HFFc6 (cell line): ENCODE measurements at places on chromosomes 13 and 19. TPM values are rescaled to one million over a fixed set of nuclear protein-coding genes. Genes with fewer than 3 reads are reported as not detected.

- peaks cover 20% of the 10 kb centered on the region for H3K4me1 ChIP-seq
- peaks cover 4% of the 10 kb centered on the region for H3K27me3 ChIP-seq
- H3K4me3 ChIP-seq: peak overlapping the region; percentile 73
- H3K27ac ChIP-seq: no peak overlapping the region
- H3K36me3 ChIP-seq: no peaks in the 10 kb centered on the region
- DNase-seq: no peak
Observed at GRCh38 chr13:109785141-109785891, 1.1 kb downstream of the IRS2 start.

DNA sequence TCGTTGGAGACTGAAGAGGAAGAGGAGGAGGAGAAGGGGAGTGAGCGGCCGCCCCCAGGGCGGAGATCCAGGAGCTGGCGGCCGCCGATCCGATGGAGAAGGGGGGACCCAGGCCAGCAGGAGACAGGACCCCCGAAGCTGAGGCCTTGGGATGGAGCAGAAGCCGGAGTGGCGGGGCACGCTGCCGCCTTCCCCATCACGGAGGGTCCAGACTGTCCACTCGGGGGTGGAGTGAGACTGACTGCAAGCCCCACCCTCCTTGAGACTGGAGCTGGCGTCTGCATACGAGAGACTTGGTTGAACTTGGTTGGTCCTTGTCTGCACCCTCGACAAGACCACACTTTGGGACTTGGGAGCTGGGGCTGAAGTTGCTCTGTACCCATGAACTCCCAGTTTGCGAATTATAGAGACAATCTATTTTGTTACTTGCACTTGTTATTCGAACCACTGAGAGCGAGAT, 1.8 kb downstream of the GADD45B start:
- H3K27ac ChIP-seq: peak overlapping the region; percentile 92
- peak overlapping the region; percentile 99 for H3K4me3 ChIP-seq
- peaks cover 23% of the 10 kb centered on the region for H3K36me3 ChIP-seq
- peak; percentile 17 for DNase-seq
- H3K4me1 ChIP-seq: no peaks in the 10 kb centered on the region
- H3K27me3 ChIP-seq: peaks cover 23% of the 10 kb centered on the region

GRCh38 chr19:28794301-28794700, 418.6 kb downstream of the UQCRFS1 start:
- no peaks in the 10 kb centered on the region for H3K36me3 ChIP-seq
- no peaks in the 10 kb centered on the region for H3K4me1 ChIP-seq
- no peak for DNase-seq
- H3K4me3 ChIP-seq: no peak overlapping the region
- H3K27ac ChIP-seq: no peak overlapping the region

GRCh38 chr19:3370214-3370720, 3.9 kb downstream of the NFIC start:
- H3K27me3 ChIP-seq: peaks cover 8% of the 10 kb centered on the region
- H3K4me1 ChIP-seq: peaks cover 62% of the 10 kb centered on the region
- H3K27ac ChIP-seq: peak overlapping the region; percentile 89
- DNase-seq: no peak

DNA sequence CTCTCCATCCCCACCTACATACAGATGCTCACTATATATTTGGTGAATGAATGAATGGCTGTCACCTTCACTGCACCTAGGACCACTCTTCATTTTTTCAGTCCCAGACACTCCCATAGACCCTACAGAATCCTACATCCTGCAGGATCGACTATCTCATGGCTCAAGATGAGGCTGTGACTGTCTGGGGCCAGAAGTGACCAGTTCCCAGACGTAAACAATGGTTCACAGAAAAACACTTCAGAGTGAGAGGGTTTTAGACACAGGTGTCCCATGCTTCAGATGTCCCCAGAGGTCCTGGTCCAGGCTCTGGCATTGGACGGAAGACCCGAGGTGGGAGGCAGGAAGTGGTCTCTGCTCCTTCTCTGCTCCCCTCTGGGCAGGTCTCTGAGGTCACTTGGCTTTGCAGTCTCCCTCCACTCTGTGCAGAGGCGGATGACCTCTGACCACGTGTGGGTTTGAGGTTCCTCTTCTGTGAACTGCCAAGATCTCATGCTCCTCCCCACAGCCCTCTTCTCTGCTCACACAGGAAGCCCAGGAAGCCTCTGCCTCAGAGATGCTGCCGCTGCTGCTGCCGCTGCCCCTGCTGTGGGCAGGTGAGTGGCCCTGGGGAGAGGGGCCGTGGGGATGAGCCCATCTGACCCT, 24.9 kb downstream of the SIGLEC7 start:
- H3K4me1 ChIP-seq: peaks cover 14% of the 10 kb centered on the region; the same call in 1 of the 2 replicates
- no peak overlapping the region for H3K27ac ChIP-seq
- no peak for DNase-seq
- no peaks in the 10 kb centered on the region for H3K36me3 ChIP-seq
- H3K4me3 ChIP-seq: no peak overlapping the region

- no peak for DNase-seq
- H3K36me3 ChIP-seq: no peaks in the 10 kb centered on the region
- H3K4me1 ChIP-seq: no peaks in the 10 kb centered on the region
- H3K27me3 ChIP-seq: peaks cover 9% of the 10 kb centered on the region
Observed at GRCh38 chr13:101092985-101093384, 323.3 kb downstream of the NALCN start.

DNA sequence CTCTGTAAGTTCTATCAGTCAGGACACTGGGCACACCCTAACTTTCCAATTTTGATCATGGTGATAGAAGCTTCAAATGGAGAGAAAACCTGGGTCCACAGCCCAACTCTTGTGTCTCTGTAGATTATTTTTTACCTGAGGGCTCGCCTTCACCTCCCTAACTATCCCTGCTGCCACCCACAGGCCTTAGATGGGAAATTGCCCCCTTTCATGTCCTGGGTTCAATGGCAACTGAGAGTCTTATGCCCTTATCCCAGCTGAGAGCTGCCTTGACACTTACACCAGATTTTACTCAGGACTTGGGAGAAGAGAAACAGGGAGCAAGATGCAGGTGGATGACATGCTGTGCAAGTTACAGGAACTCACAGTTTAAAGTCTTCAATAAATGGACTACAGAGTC, 81.7 kb downstream of the RAP2A start:
- H3K36me3 ChIP-seq: no peaks in the 10 kb centered on the region
- H3K27me3 ChIP-seq: peaks cover 2% of the 10 kb centered on the region
- H3K4me1 ChIP-seq: no peaks in the 10 kb centered on the region
- no peak for DNase-seq
- no peak overlapping the region for H3K4me3 ChIP-seq

GRCh38 chr13:25046985-25047511, 48.9 kb upstream of the PABPC3 start:
- DNase-seq: no peak
- no peaks in the 10 kb centered on the region for H3K4me1 ChIP-seq
- H3K27ac ChIP-seq: no peak overlapping the region
- H3K4me3 ChIP-seq: peak overlapping the region; percentile 38; the same call in 1 of the 2 replicates

GRCh38 chr19:40280608-40281221, 4.4 kb downstream of the AKT2 start:
- peaks cover 36% of the 10 kb centered on the region for H3K4me1 ChIP-seq
- no peak overlapping the region for H3K4me3 ChIP-seq
- H3K27me3 ChIP-seq: no peaks in the 10 kb centered on the region; the same call in 1 of the 2 replicates
- H3K36me3 ChIP-seq: no peaks in the 10 kb centered on the region

DNA sequence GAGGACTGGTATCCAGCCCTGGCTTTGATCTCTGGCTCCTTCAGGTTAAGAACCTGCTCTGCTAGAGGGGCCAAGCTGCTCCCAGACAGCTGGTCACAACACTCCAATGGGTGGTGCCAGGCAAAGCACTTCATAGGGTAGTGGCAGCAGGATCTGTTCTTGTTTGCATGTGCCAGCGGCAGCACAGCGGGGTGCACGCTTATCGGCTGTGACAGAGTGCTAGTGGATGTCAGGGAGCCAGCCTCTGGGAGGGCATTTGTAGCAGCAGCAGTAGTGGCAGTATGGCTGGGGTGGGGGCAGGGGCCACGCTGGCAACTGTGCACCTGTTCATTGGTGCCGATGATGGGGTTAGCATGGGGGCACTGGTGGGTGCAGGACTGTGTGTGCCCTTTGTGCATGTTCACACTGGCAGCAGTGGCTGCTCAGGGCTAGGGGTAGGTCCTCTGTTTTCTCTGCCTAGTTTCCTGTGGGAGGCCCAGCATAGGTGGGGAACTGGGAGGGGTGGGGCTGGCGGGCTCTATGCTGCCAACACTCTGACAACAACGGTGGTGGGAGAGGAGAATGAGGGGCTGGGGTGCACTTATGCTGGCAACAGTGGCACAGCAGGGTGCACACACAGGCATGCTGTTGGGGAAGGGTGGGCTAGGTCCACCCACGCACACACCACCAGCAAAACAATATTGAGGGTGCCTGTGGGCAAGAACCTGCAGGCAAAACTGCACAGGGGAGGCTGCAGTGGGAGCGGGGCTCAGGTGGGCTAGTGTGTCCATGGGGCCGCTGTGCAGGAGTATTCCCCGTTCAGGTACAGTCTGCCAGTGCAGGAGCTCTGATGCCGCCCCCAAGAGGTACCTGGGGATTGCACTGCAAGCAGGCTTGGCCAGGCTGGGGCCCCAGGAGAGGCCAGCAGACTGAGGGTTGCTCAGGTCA, 19.3 kb downstream of the AP1M1 start:
- H3K27ac ChIP-seq: no peak overlapping the region
- DNase-seq: no peak
- no peak overlapping the region for H3K4me3 ChIP-seq
- peaks cover 3% of the 10 kb centered on the region; the same call in 1 of the 2 replicates for H3K27me3 ChIP-seq

DNA sequence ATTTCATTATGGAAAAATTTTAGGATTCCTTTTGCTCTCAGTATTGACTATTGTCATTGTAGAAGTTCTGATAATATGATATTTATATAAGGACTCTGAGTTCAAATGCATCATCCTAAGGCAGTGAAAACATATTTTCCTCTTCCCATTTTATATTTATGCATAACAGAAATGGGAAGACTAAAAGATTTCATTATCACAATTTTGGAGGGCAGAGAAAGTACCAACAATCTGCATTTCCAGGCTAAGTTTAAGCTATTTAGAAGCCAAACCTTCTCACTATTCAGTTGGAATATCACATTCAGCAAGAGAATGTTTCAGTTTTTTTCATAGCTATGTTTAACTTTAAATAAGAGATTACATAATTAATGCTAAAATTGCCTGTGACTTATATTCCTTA, 558.5 kb upstream of the GPC6 start:
- no peaks in the 10 kb centered on the region for H3K27me3 ChIP-seq
- no peak overlapping the region for H3K27ac ChIP-seq
- no peak overlapping the region for H3K4me3 ChIP-seq
- DNase-seq: no peak

DNA sequence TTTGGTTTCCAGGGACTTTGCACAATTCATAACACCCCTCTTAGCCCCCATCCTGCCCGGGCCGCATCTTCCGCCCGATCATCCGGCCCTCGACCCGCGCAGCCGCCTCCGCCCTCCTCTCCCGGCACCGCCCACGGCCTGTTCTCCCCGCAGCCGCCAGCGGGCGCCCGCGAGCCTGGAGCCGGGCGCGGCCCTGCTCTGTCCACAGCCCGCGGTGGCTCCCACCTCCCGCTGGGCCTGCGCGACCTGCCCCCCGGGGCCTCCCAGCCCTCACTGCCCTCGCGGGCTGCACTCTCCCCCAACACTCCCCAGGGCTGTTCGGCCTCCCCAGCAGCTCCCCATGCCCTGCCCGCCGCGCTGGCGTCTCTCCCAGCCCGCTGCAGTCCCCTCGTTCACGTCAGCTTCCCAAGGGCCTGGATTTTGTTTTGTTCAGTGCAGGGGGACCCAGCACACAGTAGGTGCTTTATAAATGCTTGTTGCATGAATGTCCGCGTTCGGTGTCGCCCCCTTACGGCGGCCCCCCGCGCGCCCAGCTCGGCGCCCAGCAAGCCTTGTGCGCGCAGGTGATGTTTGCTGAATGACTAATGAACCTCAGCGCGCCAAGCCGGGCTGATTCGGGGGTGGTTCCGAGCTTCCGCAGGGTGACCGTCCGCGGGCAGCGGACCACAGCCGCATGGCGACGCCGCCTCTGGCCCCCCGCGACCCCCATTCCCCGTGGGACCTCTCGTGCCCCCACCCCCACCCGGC, 4.6 kb upstream of the APC2 start:
- H3K4me1 ChIP-seq: peaks cover 12% of the 10 kb centered on the region; the same call in 1 of the 2 replicates
- DNase-seq: peak; percentile 39
- peaks cover 19% of the 10 kb centered on the region for H3K27me3 ChIP-seq

DNA sequence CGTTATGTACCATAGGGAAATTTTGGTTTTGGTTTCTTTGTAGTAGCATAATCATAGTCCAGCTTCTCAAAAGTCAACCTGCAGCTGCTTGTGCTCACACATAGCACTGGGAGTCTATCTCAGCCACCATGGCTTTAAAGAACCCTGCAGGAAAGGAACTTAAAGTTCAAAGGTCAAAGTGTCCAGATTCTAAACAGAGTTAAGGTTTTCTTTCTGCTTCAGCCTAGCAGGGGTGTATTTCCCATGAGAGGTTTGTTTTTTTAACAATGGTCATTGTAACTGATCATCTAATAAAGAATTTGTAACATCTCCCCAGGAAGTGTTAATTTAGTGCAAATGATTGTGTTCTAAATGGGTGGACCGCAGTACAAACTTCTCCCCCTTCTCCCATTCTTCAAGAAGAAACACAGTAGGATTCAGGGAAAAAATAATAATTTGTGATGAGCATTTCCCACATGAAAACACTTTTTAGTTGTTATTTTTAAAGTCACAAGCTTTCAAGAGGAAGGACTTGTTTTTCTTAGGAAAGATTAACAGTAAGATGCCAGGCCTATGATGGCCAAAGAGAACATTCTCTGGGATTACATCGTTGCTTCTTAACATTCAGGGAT, 168.0 kb downstream of the EFNB2 start:
- peaks cover 6% of the 10 kb centered on the region for H3K36me3 ChIP-seq
- peaks cover 3% of the 10 kb centered on the region; the same call in 1 of the 2 replicates for H3K27me3 ChIP-seq
- DNase-seq: no peak
- H3K4me1 ChIP-seq: peaks cover 13% of the 10 kb centered on the region
- no peak overlapping the region for H3K27ac ChIP-seq

GRCh38 chr13:43787997-43788396, 1.2 kb upstream of the ENOX1 start:
- peak; percentile 54 for DNase-seq
- peak overlapping the region; percentile 84 for H3K4me3 ChIP-seq
- H3K36me3 ChIP-seq: no peaks in the 10 kb centered on the region
- peaks cover 28% of the 10 kb centered on the region for H3K4me1 ChIP-seq

GRCh38 chr13:102317593-102317992, 84.3 kb downstream of the FGF14 start:
- no peaks in the 10 kb centered on the region for H3K27me3 ChIP-seq
- no peak overlapping the region for H3K27ac ChIP-seq
- H3K4me3 ChIP-seq: no peak overlapping the region

GRCh38 chr13:101690871-101691270, 238.4 kb downstream of the ITGBL1 start:
- no peak overlapping the region for H3K4me3 ChIP-seq
- H3K36me3 ChIP-seq: peaks cover 28% of the 10 kb centered on the region
- DNase-seq: no peak
- peaks cover 18% of the 10 kb centered on the region for H3K4me1 ChIP-seq
- no peak overlapping the region for H3K27ac ChIP-seq

GRCh38 chr19:12364391-12365235, 870 bp downstream of the ZNF442 start:
- H3K4me3 ChIP-seq: peak overlapping the region; percentile 96
- H3K27ac ChIP-seq: peak overlapping the region; percentile 96
- peaks cover 31% of the 10 kb centered on the region for H3K36me3 ChIP-seq
- DNase-seq: peak; percentile 16
- H3K4me1 ChIP-seq: peaks cover 24% of the 10 kb centered on the region

Gene ENOX1
- total RNA-seq: 0.69 to 2.6 TPM (median 2.6 TPM) in 3 replicates
